Amniotic stem cell (primary cell): ENCODE measurements at places on chromosomes 5 and 9.
A peak's percentile ranks its signal among the peaks of the same experiment; 100 is the strongest.

GRCh38 chr5:163565931-163566608 lies 60.7 kb downstream of the MAT2B start:
- no peak for DNase-seq

DNA sequence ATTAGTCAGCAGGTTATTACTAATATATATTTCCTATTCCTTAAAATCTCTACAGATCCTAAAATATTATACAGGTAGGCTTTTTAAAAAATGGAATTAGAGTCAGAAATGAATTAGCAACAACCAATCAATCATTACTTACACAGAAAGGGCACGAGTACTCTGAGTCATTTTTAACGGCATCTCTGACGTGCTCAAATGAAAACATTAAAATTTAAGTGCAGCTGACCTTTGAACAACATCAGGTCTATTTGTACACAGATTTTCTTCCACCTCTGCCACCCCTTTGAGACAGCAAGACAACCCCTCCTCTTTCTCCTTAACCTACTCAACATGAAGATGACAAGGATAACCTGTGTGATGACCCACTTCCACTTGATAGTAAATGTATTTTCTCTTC lies 19.1 kb downstream of the AUH start:
- DNase-seq: no peak

DNA sequence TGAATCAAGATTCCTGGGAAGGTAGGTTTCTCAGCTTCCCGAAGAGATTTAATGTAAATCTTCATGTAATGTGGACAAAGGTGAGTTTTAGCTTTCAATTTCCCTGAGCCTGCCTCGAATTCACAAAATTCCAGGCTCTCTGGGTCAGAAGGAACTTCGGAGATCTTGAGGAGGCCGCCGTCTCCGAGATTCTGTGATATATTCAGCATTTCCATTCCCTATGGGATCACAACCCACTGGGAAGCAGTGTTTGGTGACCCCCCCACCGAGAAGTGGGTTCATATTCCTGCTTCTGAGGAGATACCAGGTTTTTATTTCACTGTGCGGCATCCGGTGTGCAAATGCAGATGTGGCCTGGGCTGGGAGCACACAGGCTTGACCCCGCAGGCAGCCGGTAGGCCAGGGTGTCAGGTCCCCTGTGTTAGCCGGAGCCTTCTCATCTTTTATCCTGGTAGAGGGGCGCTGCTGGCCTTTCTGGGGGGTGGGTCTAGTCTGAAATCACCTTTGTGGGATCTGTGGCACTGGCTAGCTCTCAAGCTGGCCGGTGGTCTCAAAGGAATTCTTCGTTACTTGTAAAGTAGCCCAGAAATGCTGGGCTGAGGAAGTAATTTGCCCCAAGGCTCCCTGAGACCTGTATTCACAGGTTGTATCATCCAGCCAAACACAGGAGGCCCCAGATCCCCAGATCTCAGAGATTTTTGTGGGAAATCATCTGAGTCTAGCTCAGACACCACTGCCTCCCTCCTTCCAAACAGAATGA lies 1.4 kb downstream of the PLEKHG4B start:
- DNase-seq: no peak

- no peak for DNase-seq
Observed at GRCh38 chr5:44835693-44836092, 26.9 kb downstream of the MRPS30 start.

DNA sequence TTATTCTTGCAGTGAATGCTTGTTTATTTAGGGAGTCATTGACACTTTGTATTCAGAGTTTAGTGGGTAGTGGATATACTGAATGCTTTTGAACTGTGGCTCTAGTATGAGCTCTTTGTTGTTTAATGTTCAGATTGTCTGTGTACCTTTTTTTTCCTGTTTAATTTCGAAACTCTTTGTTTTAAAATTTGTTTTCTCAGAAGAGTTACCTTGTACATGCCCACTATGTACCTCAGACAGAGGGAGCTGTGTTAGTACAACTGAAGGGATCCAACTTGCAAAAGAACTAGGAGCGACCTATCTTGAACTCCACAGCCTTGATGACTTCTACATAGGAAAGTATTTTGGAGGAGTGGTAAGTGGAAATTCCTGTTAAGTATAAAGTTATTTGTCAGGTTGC lies 17.0 kb downstream of the RHOBTB3 start:
- no peak for DNase-seq

- DNase-seq: no peak
Observed at GRCh38 chr5:86865256-86865785, 247.6 kb downstream of the COX7C start.

DNA sequence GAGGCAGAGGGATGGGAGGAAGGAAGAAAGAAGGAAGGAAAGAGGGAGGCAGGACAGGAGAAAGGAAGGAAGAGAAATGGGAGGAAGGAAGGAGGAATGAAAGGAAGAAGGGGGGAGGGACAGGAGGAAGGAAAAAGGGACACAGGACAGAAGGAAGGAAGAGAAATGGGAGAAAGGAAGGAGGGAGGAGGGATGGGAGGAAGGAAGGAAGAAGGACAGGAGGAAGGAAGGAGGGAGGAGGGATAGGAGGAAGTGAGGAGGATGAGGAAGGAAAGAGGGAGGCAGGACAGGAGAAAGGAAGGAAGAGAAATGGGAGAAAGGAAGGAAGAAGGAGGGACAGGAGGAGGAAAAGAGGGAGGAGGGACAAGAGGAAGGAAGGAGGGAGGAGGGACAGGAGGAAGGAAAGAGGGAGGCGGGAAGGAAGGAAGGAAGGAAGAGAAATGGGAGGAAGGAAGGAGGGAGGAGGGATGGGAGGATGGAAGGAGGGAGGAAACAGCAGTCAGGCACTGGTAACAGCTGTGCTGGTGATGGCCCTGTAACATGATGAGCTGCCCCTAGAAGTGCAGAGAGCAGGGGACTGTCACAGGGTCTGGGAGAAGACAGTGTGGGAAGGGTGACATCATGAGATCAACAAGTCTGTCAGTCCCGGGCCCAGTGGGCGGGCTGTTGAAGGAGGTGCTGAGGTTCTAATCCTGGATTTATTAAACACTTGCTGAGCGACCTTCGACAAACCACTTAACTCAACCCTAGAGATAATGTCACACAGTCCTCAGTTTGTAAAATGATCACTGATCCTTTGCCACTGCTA lies 10.7 kb upstream of the IRX1 start:
- DNase-seq: no peak

GRCh38 chr5:140153905-140154304 lies 21.1 kb upstream of the CYSTM1 start:
- no peak for DNase-seq

GRCh38 chr9:365436-365835 lies 150.8 kb downstream of the DOCK8 start:
- DNase-seq: no peak

- no peak for DNase-seq
Observed at GRCh38 chr5:103259705-103260355, 1.3 kb downstream of the MACIR start.

- peak; percentile 13 for DNase-seq
Observed at GRCh38 chr5:473551-474192, 30.7 kb downstream of the EXOC3 start.
